Natural killer cell (primary cell): ENCODE measurements at places on chromosomes 5 and 9.

DNA sequence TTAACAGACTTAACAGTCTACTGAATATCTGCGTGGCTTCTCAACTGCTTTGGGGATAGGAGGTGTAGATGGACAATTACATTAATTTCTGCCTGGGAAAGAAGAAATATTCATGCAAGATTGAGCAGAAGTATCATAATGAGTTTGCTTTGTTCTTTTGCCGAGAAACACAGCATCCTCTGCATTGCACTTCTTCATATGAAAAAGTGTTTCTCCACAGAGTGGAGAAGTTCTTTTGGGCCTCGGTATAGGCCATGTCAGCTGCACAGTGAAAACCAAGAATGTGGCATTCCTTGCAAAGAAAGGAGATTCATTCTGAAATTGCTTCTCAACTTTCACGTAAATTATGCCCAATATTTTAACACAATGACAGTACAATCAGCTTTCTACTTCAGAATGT lies 17.6 kb upstream of the SNX2 start:
- DNase-seq = no peak

DNA sequence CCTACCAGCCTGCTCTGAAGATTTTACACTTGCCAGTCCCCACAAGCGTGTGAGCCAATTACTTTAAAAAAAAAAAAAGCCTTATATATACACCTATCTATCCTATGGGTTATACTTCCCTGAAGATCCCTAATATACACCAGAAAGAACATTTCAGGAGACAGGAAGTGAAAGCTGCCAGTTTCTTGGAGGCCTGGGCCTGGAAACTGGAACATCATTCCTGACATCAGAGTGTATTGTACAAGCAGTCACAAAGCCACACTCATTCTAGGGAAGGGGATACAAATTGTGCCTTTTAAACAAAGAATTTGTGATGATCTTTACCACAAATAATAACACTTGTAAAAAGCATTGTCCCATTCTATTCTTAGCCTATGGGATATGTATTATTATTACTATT lies 98.3 kb upstream of the FBN2 start:
- no peak for DNase-seq

- DNase-seq = no peak
These were observed 200.2 kb downstream of the PLK2 start for GRCh38 chr5:58259685-58260152.

GRCh38 chr9:124455820-124456219 lies 5.6 kb downstream of the ADGRD2 start:
- DNase-seq = no peak

DNA sequence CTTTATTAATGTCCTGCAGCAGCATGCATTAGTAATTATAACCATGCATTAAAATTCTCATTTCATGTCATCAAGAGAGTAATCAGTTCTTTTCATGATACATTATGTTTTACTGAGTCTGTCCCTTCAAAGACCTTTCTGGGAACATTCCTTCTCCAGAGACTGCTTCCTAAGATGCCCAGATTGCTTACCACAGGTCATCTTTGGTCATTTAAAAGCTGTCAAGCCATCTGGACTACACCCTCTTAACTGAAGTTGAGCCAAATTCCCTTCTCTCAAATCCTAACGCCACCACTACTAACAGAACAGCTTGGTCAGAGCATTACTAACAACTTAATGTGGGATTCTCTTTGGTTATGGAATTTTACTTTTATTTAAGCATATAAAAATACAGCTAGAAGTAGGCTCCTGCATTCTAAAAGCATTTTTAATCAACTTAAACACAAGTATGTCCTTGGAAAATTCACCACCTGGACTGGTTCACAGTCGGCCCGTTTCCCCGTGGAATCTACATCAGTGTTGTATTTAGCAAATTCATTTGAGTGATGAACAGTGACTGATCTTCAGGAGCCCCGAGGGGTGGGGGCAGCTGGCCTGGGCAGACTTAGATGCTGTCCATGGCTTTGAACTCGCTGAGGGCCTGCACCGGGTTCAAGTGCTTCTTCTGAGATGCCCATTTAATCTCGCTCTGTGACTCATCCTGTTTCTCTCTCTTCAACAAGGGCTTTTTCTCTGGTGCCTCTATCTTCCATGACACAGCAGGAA lies 92.8 kb upstream of the CCDC112 start:
- DNase-seq = no peak

- no peak for DNase-seq
These were observed 74.4 kb downstream of the INSL6 start for GRCh38 chr9:5110867-5111681.

GRCh38 chr9:5846501-5846921 lies 13.6 kb upstream of the ERMP1 start:
- DNase-seq = no peak

- DNase-seq = no peak
These were observed 45.5 kb downstream of the ECPAS start for GRCh38 chr9:111438541-111439235.

- DNase-seq = no peak
These were observed 50.1 kb downstream of the TMEM167A start for GRCh38 chr5:83026930-83027687.

GRCh38 chr5:126438267-126438666 lies 15.1 kb downstream of the GRAMD2B start:
- no peak for DNase-seq

- no peak for DNase-seq
These were observed 35.8 kb downstream of the SLC36A1 start for GRCh38 chr5:151483176-151483575.

GRCh38 chr9:87771316-87772006 lies 45.5 kb downstream of the CTSL start:
- DNase-seq = no peak

DNA sequence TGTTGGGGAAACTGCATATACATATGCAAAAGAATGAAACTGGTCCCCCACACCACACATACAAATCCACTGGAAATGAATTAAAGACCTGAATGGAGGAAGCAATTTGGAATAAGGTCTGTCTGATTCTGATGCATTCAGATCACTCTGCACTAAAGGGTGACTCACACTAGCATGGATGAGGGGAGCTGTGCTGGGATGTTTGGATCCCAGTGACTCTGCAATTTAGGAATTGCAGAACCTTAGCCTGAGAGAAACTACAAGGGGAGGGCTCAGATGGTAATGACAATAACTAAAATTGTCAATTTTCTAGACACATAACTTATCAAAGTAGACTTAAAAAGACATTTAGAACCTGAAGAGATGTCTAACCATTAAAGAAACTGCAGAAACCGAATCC lies 312.0 kb downstream of the CDK5RAP2 start:
- DNase-seq = no peak

GRCh38 chr9:4537581-4537980 lies 47.3 kb downstream of the SLC1A1 start:
- DNase-seq = no peak

GRCh38 chr9:5416953-5417352 lies 20.8 kb downstream of the PLGRKT start:
- DNase-seq = no peak

DNA sequence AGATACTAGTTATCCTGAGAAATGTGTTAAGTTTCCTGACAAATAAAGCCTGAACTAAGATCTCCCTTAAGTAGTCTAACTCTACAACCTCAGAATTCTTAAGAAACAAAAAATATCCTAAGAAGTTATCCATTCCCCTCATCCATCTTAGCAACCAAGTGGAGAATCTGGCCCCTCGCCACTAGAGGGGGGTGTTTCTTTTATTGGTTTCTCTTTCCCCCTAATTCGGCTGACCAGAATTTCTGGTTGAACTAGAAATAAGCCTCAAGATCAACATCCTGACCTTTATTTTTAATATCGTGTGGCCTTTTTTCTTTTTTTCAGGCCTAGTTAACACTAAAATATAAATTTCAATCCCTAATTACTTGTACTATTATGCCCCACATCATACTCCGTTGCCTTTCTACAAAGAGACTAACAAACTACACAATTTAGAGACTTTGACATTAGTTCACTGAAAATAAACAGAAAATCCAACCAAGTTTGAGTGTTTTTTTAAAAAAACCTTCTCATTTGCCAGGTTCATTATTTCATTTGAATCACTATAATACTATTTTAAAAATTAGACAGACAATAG lies 14.3 kb upstream of the NR4A3 start:
- DNase-seq = peak; percentile 87

DNA sequence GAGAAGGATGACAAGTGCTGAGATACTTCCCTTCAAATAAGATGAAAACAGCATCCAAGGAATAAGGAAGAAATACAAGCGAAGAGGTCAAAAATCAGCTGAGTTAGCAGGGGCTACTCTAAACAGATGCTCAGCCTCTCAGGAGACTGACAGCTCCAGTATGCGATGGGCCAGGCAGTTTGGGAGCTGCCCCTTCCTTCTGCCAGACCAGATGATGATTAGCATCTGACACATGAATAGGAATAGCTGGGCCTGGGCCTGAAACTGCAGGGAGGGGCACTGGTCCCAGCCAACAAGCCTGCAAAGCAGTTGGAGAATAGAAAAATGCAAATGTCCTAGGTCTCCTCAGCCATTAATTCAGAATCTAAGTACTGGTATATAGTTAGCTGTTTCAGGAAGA lies 13.1 kb upstream of the MAP3K1 start:
- DNase-seq = no peak

- DNase-seq = no peak
These were observed 330.6 kb upstream of the MEF2C start for GRCh38 chr5:89213573-89213972.

- no peak for DNase-seq
These were observed 356.1 kb downstream of the SPOCK1 start for GRCh38 chr5:137142764-137143605.

DNA sequence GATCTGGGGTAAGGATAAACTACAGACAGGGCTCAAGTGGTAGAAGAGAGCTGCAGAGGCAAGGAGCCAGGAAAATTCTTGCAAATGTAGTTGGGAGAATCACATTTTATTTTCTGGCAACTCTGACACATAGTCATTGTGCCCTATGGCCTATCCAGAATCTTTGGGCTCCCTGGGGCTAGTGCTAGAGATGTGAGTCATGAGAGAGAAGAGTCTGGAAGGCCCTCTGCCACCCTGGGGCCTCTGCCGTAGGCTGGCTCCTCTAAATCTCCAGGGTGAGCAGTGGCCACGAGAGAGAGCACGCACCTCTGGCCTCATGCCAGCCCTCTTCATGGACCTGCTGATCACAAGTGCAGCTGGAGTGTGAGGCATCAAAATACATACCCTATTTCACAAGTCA lies 74.3 kb upstream of the SSBP2 start:
- no peak for DNase-seq

GRCh38 chr9:1837453-1838084 lies 177.6 kb upstream of the SMARCA2 start:
- peak; percentile 3 for DNase-seq

GRCh38 chr5:135012033-135012588 lies 21.9 kb downstream of the PITX1 start:
- DNase-seq = no peak

DNA sequence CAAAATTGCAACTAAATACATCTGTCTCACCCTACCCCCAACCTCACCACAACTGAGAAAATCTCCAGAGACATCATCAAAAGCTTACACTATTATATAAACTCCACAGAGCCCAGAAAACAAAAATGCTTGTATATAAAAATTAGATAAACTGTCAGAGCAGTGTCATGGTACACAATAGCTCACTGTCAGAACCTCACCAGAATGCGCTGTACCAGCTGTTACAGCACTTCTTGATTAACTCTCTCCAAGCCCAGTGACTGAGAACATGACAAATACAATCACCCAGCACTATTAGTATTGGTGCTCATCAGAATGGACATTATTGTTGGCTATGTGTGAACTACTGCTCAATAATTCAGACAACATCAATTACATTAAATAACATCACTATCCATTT lies 65.7 kb downstream of the ZDHHC21 start:
- DNase-seq = no peak

- no peak for DNase-seq
These were observed 87.1 kb downstream of the PDE6A start for GRCh38 chr5:149857499-149857898.

GRCh38 chr5:12323637-12324229 lies 419.5 kb upstream of the CTNND2 start:
- DNase-seq = no peak

DNA sequence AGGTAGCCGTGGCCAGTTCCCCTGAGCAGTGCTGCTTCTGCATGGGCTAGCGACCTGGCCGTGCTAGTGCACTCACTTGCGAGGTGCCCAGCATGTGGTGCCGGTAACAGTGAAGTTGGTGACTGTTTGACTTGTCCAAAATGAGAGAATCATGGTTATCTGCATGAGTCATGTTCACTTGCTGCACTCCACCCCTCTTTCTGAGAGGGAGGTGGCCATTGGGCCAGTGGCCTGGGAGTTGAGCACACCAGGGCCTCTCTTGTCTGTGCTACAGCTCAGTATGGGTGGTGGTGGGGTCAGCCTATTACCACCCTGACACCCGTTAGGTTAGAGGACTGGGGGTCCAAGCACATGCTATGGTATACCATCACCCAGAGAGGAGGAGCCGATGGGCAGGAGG lies 55.4 kb upstream of the GARNL3 start:
- DNase-seq = no peak

GRCh38 chr5:171129308-171129707 lies 179.7 kb upstream of the TLX3 start:
- no peak for DNase-seq

GRCh38 chr5:157478726-157479125 lies 18.7 kb downstream of the NIPAL4 start:
- no peak for DNase-seq

GRCh38 chr9:87578625-87579024 lies 81.0 kb downstream of the DAPK1 start:
- DNase-seq = no peak

GRCh38 chr5:45604092-45604491 lies 92.1 kb downstream of the HCN1 start:
- DNase-seq = no peak

DNA sequence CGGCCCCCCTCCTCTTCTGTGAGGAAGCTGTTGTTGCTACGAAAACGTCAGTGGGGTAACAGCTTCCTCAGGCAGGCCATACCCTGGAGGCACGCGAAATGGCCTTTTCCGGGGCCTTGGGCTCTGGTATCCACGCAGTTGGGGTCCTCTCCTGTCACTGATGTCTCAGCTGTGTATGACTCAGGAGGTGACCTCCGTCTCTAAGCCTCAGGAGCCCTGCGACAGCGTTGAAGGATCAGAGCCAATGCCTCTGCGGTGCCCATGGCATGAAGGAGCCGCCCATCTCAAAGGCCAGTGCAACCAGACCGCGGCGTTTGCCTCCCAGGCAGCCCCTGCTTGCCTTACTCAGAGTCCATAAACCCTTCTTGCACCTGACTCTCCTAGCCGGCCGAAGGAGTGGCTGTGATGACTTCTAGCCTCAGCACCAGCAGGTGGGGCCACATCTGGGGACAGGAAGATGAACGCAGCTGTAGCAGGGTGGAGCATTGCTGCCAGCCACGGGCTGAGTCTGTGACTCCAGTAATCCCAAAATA lies 1.0 kb upstream of the MXD3 start:
- no peak for DNase-seq
